ENCODE measurements at places on chromosomes 12 and 14.
A peak's percentile ranks its signal among the peaks of the same experiment; 100 is the strongest.

DNA sequence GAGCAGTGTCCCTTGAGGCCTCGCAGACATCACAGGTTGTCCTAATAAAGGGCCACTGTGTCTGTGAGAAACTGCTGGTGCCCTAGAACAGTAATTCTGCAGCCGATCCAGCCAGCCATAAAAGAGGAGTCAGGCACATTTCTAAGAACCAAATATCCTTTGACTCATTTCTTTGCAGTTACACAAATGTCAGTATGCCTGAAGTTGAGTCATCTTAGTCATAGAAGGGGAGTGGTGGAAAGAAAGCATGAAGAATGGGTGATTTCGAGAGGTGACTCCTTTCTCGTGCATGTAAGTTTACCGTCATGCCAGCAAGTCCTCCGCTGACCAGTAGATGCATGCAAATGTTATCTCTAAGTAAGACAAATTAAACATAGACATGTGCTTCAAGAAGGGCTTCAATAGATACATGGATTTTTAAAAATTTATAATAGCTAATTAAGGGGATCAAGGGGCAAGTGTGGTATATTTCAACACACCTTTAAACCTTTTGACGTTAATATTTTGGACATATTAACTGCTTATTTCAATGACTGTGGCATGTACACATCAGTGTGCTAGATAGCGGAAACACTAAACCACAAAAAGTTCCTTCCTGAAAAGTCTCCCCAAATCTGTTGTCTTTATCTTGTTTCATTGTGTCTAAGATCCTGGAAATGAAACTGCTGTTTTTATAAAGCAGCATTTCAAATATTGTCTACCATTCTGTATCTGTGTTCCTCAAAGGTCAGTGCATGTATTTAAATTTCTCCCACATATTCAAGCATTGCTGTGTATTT, 497.4 kb downstream of the NPAS3 start:
- no peak for DNase-seq

DNA sequence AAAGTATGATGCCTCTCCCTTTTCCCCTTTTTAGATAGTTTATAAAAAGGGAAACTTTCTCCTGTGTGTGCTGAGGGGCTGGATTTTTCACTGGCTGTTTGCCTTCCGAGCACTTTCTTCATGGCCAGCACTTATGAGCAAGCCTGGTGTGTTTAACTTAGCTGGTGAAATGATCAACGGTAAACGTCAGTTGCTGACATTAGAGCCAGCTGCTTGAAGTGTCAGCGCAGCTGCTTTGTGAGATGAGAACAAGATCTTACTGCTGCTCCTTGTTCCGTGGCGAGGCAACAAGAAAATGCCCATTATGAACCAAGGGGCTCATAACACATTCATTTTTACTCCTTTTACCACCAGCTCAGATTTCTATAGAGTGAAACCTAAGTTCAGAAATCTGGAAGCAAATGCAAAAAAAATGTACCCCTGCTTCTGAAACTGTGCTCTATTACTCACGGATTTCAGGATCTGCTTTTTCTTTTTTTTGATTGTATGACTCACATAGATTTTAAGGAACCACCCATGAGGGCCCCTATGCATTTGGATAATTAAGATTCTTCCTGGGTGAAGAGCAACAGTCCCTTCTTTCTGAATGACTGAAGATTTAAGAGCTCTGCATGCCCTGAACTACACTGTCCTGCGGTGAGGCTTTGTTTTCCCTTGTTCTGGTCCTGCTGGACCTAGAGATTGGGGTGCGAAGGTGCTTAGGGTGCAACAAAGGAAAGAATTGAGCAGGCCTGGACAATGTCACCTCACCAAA, 74.3 kb upstream of the CPM start:
- DNase-seq = peak; percentile 10

DNA sequence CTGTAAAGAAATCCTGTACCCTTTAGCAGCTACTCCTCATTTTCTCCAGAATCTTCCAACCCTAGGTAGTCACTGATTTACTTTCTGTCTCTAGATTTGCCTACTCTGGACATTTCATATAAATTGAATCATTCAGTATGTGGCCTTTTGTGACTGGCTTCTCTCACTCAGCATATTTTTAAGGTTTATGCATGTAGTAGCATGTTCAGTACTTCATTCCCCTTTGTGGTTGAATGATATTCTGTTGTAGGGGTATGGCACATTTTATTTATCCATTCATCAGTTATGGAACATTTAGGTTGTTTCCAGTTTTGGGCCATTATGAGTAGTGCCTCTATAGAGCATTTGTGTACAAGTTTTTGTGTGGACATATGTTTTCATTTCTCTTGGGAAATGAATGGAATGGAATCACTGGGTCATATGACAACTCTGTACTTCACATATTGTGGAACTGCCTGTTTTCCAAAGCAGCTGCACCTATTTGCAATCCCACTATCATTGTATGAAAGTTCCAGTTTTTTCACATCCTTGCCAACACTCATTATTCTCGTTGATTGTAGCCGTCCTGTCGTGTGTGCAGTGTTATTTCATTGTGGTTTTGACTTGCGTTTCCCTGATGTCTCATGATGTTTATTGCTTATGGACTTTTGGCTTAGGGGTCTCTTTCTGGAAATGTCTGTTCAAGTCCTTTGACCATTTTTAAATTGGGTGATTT, 57.2 kb downstream of the ATF7IP start:
- no peak for DNase-seq

GRCh38 chr12:54148560-54149429, 40.0 kb downstream of the SMUG1 start:
- no peak for DNase-seq

DNA sequence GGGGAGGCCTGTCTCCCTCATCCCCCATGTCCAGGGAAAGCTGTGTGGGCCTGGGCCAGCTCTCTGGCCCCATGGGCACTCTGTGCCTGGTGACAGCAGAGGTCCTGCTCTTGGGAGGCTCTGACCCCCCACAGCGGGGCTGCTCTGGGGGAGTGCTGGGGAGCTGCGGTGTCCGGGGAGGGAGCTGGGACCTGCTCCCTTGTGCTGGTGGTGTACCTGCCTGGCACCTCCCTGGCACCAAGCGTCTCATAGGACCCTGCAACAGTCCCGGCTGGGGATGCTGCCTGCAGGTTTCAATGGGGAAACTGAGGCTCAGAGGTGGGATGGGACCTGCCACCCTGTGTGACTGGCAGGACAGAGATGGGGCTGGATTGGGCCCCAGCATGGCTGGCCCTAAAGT, 111.3 kb downstream of the KIF26A start:
- no peak for DNase-seq

DNA sequence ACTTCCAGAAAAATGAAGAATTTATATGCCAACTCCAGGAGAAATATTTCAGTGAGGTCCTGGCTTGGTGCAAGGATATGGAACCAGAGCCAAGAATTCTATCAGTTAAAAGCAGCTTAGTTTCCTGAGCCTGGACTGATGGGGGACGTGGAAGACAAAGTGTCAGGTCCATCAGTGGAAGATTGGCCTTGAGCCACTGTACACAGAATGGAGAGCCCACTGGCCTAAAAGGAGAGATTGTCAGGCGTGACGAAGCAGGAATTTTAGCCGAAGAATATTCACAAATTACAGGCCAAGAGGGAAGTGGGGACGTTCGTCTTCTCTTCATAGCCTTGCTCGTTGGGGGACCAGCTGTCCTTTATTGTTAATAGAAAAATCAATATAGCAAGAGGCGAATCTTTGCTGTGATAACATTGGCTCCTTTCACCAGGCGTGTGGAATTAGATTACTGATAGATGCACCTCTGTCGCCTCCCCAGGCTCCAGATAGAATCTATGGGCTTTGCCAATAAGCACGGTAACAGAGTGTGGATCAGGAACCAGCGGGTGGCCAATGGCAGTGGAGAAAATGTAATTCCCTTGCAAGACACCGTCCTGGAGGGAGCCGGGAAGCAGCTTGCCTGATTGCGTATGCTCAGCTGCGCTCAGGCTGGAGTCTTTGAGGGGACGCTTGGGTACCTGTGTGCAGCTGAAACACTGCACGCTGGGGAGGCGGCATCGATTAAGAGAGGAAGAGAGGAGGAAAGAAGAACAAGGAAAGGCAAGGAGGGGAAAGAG, 56.4 kb downstream of the TMEM132C start:
- no peak for DNase-seq

- no peak for DNase-seq
Observed at GRCh38 chr14:69050240-69051184, 71.4 kb upstream of the ACTN1 start.

- no peak for DNase-seq
Observed at GRCh38 chr12:52335598-52336262, 14.5 kb upstream of the KRT83 start.

- no peak for DNase-seq
Observed at GRCh38 chr12:68303850-68304249, 28.3 kb downstream of the MDM1 start.

DNA sequence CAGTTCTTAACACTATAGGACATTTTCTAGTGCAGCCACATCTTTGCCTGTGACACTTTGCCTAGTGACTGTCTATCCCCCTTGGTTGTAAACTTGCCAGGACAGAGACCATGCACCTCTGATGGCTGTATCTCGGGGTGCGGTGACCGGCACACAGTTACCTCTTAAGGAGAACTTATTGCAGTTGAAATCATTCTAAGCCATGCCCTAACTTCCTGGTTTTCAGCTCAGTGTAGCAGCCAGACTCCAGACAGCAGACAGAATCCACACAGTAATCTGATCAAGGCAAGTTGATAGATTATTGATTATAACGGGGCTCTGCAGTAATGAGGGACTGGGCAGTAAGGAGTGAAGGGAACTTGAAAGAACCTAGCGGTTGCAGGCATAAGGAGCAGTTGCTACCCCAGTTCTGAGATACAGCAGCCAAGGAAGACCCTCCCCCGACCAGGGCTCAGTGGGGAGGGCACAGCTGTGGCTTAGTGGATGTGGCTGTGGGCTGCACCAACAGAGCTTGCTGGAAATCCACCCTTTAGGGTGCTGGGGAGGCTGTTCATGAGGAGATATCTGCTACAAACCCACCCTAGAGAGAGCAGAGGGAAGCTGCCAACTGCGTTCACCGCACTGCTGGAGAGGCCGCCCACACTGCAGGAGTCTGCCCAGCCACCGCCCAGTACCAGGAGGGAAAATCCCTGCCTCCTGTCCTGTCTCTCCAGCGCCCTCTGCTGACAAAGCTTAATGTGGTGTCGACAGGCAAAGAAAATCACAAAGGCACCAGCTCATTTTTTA, 58.2 kb upstream of the BEGAIN start:
- DNase-seq = peak; percentile 88

- DNase-seq = no peak
Observed at GRCh38 chr14:50792634-50793068, 38.3 kb downstream of the NIN start.

- no peak for DNase-seq
Observed at GRCh38 chr14:82422230-82422629, 888.6 kb upstream of the SEL1L start.

- DNase-seq = no peak
Observed at GRCh38 chr14:67618617-67619063, 1.1 kb upstream of the ARG2 start.

GRCh38 chr14:105047283-105048016, 17.8 kb downstream of the GPR132 start:
- no peak for DNase-seq

DNA sequence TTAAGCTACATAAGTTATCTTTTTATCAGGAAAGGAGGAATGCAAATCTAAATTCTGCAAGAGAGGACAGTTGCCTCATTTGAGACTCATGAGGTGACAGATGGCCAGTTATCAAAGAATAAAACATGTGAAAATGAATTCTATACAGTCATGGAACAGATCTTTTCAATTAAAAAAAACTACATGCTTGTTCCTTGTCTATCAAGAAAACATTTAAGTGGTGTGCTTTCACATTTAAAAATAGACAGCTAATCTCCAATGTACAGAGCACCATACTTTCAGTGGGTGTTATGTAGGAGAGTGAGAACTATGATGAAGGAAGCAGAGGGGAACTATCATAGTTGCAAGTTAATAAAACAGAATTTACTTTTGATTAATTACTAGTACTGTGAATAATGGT, 76.7 kb upstream of the TTC7B start:
- DNase-seq = no peak

GRCh38 chr14:63438065-63438757, 105.0 kb downstream of the PPP2R5E start:
- peak; percentile 1 for DNase-seq

Data from stimulated activated CD4-positive, alpha-beta T cell treated with anti-CD3 and anti-CD28 coated beads, Interleukin-1b, Interleukin-23, amount 100 ng/mL, for 48 hours (primary cell).